ENCODE measurements at places on chromosomes 6 and 20. TPM values are rescaled to one million over a fixed set of nuclear protein-coding genes. Genes with fewer than 3 reads are reported as not detected.

RAET1G gene
- total RNA-seq = 3.3 TPM

FHL5 gene
- total RNA-seq = not detected

DOK5 gene
- 16.9 TPM for total RNA-seq

BTN1A1 gene
- not detected for total RNA-seq

VGLL2 gene
- total RNA-seq = not detected

SLC2A10 gene
- total RNA-seq = 42.1 TPM

GHRH gene
- total RNA-seq = not detected

CLPSL2 gene
- not detected for total RNA-seq

SLX4IP gene
- 4.4 TPM for total RNA-seq

KIZ gene
- total RNA-seq = 23.5 TPM

STX11 gene
- 0.26 TPM for total RNA-seq

IL17A gene
- not detected for total RNA-seq

SLC35B3 gene
- 18.2 TPM for total RNA-seq

OVOL2 gene
- total RNA-seq = not detected

MUC22 gene
- total RNA-seq = not detected

SLC17A9 gene
- total RNA-seq = 6.4 TPM

HEY2 gene
- total RNA-seq = not detected

TFAP2D gene
- not detected for total RNA-seq

TGM6 gene
- total RNA-seq = not detected

LY6G5C gene
- total RNA-seq = 0.51 TPM

TSPO2 gene
- total RNA-seq = not detected

WFDC10B gene
- not detected for total RNA-seq

THEMIS gene
- not detected for total RNA-seq

MCCD1 gene
- not detected for total RNA-seq

LY6G6F gene
- not detected for total RNA-seq

CCHCR1 gene
- total RNA-seq = 19.0 TPM

PPP1R10 gene
- 18.2 TPM for total RNA-seq

NCOA5 gene
- total RNA-seq = 10.0 TPM

ASIP gene
- not detected for total RNA-seq

NKX2-4 gene
- not detected for total RNA-seq

C20orf202 gene
- total RNA-seq = under 0.01 TPM

ADGRF4 gene
- under 0.01 TPM for total RNA-seq

ULBP1 gene
- total RNA-seq = 0.26 TPM
